ENCODE measurements at places on chromosomes 6 and 20.

- no peak for DNase-seq
Measured at GRCh38 chr6:156916130-156916801, 139.1 kb downstream of the ARID1B start.

DNA sequence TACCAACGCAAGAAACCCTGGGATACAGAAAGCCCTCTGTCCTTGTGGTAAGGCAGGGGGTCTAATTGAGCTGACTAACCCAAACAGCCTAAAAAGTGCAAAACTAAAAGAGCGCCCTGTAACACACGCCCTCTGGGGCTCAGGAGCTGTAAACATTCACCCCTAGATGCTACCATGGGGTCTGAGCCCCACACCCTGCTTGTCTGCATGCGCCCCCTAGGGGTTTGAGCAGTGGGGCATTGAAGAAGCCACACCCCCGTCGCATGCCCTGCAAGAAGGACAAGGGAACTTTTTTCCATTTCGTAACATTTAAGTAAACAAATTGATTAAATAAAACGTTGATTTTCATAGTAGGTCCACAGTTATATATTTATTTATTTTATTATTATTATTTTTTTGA, 616.9 kb upstream of the MAN1A1 start:
- no peak for DNase-seq

- DNase-seq: no peak
Measured at GRCh38 chr6:119255492-119255891, 94.1 kb downstream of the MAN1A1 start.

GRCh38 chr6:29655658-29656057, 1.2 kb upstream of the MOG start:
- DNase-seq: no peak

DNA sequence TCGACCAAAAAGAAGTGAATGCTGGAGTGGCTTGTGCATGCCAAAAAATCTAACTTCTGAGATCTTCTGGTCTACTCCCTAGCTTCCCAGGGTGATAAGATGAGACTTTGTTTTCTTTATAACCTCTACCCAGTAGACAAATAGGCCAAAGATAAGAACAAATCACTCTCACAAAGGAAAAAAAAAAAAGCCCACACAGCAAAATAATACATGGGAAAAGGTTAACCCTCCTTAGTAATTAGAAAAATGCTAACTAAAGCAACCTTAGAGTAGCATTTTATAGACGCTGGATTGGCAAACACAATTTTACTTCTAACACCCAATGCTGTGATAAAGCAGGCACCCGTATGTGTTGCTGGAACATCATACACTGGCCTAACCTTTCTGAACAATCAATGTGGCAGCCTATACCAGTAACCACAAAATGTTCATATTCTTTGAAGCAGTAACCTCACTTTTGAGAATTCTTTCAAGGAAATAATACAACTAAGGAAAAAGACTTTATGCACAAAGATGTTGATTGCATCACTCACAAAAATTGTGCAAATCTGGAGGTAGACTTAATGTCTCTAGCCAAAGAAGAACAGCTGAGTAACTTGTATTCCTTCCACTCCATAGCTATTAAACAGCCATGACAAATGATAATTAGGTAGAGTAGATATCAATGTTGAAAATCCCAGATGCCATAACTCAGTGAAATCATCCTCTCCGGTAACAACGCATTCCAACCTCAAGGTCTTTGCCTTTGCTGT, 116.3 kb upstream of the QKI start:
- DNase-seq: no peak

- DNase-seq: no peak
Measured at GRCh38 chr20:41177636-41178035, 40.3 kb downstream of the PLCG1 start.

DNA sequence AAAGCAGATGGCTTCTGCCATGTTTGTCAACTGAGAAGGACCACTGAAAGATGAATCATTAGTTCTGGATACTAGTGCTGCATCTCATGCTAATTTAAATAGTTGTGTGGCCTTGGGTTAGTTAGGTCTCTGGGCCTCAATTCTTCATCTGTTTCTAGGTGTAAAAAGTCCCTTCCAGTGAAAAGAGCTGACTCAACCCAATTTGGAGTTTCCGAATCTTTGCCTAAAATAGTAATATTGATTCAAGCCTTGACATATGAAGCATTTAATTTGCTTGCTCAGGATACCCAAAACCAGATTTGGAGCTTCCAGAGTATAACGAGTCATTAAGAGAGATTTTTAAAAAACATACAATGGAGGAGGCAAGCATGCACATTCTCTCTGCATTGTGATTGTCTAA, 163.9 kb downstream of the LMBRD1 start:
- no peak for DNase-seq

DNA sequence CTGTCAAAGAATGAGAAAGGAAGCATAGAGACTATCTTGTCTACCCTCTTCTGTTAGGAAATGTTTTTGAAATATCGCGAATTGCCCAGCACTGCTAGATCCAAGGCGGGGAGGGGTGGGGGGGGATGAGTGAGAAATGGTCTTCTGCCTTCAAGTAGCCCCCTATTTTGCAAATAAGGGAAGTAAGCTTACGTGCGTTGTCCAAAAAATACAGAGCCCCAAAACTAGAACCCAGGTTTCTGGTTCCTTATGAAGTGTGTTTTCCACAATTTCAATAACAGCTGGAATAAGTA, 923 bp upstream of the ILRUN start:
- DNase-seq: no peak

- DNase-seq: no peak
Measured at GRCh38 chr6:156474507-156475120, 302.6 kb upstream of the ARID1B start.
